ENCODE measurements at places on chromosomes 3 and 15. TPM values are rescaled to one million over a fixed set of nuclear protein-coding genes. Genes with fewer than 3 reads are reported as not detected.

Gene TNFSF10
- total RNA-seq = 18.8 TPM

Gene RPL15
- total RNA-seq = 910 TPM

Gene POPDC2
- total RNA-seq = 586 TPM

Gene RYR3
- total RNA-seq = 0.02 TPM

Measured in left ventricle myocardium superior (tissue), 1 donor.